NCI-H1105 (cell line): ENCODE measurements at places on chromosomes 4 and X.

GRCh38 chrX:153735274-153735673 lies 10.6 kb downstream of the ABCD1 start:
- DNase-seq = no peak

GRCh38 chrX:1911401-1912128 lies 296.7 kb downstream of the ASMT start:
- no peak for DNase-seq

DNA sequence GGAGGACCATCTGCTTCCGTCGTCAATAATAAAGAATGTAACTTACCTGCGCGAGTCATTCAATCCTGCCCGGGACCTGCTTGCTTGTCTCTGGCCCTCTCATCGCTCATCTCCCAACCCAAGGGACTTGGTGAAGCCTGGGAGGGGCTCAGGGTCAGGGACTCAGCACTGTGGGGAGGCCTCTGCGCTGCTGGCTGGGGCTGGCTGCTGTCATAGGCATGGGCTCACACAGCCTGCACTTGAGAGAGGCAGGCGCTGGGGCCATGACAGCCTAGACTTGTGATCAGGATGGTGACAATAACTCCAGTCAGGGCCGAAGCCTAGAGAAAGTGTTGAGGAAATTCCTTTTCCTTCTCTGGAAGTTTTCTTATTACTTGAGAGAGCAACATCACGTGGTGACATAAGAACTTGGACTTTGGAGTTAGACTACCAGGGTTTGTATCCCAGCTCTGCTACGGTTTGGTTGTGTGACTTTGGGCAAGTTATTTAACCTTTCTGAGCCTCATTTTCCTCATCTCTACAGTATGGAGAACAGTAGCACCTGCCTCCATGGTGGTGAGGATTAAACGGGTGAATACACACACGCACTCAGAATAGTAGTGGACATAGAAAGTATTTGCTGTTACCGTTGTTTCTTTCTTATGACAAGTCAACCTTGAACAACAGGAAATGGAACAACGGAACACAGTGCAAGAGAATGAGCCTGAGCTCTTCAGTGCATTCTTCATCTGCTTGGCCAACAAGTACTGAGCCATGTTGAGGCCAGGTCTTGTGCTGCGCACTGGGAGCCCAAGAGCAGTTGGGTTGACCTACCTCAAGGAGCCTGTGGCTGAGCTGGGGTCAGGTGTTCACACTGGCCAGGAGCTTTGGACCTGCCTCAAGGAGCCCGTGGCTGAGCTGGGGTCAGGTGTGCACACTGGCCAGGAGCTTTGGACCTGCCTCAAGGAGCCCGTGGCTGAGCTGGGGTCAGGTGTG lies 60.5 kb downstream of the TBC1D14 start:
- no peak for DNase-seq

- DNase-seq = no peak
Measured at GRCh38 chr4:147219145-147219544, 261.8 kb upstream of the EDNRA start.

DNA sequence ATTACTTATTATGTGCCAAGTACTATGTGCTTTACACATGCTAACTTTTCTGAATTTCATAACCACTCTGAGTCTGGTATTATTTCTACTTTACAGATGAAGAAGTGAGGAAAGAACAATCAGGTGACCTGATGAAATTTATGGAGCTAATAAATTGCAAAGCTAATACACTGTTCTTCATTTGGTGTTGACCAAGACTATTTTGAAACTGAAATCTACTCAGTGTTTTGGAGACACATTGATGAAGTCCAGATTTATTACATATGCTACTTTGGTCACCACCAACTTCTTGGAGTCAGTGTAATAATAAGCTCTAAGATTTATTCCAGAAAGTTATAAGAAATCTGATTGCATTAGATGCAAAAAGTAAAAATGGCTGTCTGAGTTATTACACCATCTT lies 637.9 kb downstream of the FAT4 start:
- DNase-seq = no peak

GRCh38 chrX:6227453-6227835 lies 1.2 kb downstream of the NLGN4X start:
- DNase-seq = peak; percentile 12

DNA sequence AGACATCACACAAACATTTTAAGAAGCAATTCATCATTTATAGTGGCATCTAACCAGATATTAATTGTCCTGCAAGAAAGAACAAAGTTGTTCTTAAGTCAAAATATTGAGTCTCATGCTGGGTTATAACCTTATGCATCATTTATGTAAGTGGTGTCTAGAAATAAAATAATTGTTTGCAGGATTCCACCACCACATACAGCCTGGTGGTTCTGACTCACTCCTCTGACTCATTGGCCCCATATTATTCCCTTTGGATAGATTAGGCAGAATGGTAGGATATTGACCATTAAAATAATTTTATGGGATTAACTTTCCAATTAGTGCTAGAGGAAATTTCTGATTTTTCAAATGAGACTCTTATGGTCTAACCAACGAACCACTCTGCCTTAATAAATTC lies 384.5 kb downstream of the GRXCR1 start:
- DNase-seq = no peak

- DNase-seq = no peak
Measured at GRCh38 chrX:54397113-54397512, 39.3 kb upstream of the WNK3 start.

DNA sequence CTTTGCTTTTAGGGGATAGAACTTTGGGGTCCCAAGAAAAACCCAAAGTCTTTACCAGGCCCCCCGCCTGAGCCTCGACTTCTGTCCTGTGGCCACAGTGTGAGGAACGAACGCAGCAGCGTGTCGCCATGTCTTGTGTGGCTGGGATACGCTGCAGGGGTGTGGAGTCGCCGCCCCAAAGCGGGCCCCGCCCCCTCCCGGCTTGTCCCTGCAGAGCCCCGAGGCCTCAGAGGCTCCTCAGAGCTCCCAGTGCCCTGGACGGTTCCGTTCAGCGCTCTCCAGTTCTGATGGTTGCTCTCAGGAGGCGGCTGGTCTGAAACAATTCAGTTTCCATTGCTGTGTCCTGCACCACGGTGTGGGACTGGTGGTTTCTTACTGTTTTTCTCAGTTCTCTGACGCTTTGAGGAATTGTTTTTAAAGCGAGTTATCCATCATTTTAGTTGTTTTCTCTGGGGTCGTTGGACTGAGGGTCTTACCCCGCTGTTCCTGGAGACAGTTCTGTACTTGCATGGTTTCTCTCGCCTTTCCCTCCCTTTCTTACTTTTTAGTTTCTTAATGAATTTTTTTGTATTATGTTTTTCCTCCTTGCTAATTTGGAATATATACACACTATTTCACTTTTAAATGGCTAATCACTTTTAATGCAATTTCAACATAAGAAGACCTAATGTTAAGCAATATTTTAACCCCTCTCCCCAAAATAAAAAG lies 1.6 kb upstream of the IDUA start:
- no peak for DNase-seq

DNA sequence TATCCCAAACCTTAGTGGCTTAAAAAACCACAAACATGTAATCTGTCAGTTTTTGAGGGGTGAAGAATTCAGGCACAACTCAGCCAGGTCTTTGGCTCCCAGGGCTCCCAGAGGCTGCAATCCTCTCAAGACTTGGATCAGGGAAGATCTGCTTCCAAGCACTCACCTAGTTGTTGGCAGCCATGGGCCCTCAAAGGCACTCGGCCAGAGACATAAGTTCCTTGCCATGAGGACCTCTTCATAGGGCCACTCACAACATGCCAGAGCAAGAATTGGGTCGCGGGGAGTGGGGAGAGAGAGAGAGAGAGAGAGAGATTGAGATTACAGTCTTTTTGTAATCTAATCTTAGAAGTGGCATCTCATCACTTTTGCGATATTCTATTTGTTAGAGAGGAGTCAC lies 77.1 kb upstream of the TBC1D9 start:
- DNase-seq = no peak

DNA sequence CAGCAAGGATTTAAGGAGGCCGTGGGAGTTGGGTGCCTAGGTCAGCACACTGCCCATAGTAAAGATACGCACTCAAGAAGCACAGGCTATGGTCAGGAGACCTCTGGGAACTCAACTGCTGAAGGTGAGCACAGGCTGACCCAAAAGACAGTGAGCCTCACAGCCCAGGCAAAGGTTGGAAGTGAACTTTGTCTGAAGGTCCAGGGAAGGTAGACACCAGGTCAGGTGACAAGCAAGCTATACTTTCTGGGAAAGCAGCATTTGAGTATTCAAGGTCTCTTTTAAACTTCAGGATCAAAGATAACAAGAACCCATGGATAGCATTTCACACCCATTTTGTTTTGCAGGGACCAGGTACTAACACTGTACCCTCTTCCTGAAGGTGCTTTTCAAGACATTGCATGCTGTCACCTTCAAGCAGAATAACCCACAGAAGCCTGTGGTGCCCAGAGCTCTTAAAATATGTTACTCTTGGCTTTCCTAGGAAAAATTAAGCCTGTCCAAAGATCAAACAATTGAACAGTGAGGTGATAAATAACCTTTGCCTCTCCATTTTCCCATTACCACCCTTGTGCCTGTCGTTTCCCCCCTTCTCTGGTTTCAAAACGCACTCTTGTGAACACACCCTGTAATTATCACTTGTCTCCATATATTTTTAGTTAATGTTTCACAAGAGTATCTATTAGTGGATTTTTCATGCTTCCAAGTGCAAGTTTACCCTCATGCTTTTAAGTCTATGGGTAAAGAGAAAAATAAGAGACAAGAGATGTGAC lies 3.4 kb upstream of the S100G start:
- no peak for DNase-seq

DNA sequence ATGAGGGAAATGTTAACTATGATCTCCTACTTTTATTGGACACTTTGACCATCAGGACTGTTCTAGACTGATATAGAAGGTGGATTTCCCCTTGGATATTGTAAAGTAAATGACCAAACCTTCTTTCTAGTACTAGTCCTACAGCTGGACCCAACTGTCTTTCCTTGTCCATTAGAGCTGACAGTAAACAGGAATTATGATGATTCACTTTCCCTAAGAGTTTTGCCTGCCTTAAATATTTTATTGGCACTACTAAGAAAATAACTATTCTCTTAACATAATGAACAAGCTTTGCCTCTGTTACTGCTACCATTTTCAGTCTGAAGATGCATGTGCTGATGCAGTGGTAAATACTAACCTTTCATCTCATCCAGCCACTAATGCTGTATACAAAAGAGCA lies 915.4 kb downstream of the CENPC start:
- DNase-seq = no peak

GRCh38 chr4:26181616-26182015 lies 139.2 kb upstream of the RBPJ start:
- no peak for DNase-seq

DNA sequence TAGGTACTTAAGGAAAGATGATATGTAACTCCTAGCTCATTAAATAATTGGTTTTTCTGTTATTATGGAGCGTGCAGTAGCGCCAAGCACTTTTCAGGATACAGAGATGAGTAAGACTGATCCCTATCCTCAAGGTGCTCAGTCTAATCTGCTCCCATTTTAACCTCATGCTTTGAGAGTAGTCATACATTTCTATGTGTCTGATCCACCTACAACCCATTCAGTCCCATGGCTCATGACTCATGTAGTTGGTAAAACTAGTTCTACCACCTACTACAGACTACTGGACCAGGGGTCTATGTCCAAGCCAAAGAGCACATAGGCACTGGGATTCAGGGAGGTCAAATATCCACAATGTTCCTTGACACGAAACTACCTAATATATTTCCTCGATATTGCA lies 60.8 kb downstream of the TMEM154 start:
- DNase-seq = no peak

DNA sequence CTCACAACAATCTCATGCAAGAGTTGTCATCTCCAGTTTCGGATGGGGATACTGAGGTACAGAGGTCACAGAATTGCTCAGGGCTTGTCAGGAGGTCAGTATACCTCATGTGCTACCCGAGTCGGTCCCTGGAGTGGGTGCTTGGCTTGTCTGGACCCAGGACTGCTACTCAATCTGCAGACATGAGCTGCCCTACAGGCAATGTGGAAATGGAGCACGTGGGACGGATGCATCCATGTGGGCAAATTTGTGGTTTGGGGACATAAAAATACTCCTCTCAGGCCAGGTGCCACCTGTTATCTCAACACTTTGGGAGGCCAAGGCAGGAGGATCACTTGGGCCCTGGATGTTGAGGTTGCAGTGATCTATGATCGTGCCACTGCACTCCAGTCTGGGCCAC lies 15.8 kb downstream of the USP11 start:
- DNase-seq = no peak

- DNase-seq = no peak
Measured at GRCh38 chr4:186092296-186092695, 12.2 kb upstream of the FAM149A start.

- no peak for DNase-seq
Measured at GRCh38 chr4:85423431-85423830, 51.5 kb upstream of the ARHGAP24 start.

- no peak for DNase-seq
Measured at GRCh38 chr4:171157462-171158082, 655.6 kb upstream of the GALNTL6 start.

DNA sequence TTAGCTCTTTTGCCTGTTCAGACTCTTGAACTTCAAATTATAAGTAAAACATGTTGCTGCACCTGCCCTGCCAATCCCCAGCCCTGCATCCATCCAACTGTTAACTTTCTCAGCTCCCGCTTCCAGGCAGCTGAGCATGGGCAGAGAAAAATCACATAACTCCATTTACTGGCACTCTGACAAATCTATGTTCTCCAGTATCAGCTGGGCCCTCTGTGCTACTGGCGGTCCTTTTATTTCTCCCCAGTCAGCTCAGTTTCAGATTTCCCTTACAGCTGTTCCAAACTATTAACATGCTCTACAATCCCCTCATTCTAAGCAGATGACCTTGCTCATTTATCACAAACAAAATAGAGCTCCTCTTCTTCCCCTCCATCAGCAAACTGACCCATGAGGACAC lies 240.4 kb upstream of the TET2 start:
- peak; percentile 62 for DNase-seq

GRCh38 chr4:139767168-139767567 lies 101.5 kb downstream of the MGST2 start:
- no peak for DNase-seq

- no peak for DNase-seq
Measured at GRCh38 chrX:147877726-147878125, 34.0 kb upstream of the FMR1 start.

DNA sequence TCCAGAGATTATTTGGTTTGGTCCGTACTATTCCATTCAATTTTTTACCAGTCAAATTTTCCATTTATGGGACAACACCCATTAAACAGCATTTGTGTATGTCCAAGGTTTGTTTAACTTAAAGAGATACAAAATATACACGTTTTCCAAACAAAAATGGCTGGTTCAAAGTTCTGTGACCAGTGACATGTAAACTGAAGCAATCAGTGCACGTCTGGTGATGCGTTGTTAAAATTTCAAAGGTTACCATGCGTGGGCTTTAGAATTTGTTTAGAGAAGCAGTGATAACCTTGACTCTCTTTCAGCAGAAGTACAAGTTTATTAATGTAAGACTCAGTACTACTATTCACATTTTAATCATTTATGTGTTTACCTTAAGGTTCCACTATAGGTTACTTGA lies 25.2 kb upstream of the ALB start:
- DNase-seq = no peak

- no peak for DNase-seq
Measured at GRCh38 chrX:98627645-98628044, 1743.9 kb downstream of the RPA4 start.
